ENCODE measurements at places on chromosomes 11 and 22.
A peak's percentile ranks its signal among the peaks of the same experiment; 100 is the strongest.

- DNase-seq = no peak
These were observed 5.8 kb downstream of the CD44 start for GRCh38 chr11:35144806-35145205.

DNA sequence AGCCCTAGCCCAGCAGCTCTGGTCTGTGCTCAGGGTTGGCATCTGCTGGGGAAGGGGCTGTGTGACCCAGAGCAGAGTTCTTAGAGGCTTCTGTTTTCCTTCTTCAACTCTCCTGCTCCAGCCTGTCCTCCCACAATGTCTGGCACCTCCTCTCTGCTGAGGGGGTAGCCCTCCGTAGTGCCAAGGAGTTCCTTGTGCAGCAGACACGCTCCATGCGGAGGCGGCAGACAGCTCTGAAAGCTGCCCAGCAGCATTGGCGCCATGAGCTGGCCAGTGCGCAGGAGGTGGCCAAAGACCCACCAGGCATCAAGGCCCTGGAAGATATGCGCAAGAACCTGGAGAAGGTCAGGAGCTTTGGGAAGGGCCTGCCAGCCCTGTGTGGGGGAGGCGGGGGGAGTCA, 69.3 kb downstream of the CEP164 start:
- DNase-seq = no peak

GRCh38 chr11:114326151-114326550, 30.0 kb downstream of the NNMT start:
- DNase-seq = no peak

- no peak for DNase-seq
These were observed 33.4 kb downstream of the PLA2G6 start for GRCh38 chr22:38148245-38148644.

DNA sequence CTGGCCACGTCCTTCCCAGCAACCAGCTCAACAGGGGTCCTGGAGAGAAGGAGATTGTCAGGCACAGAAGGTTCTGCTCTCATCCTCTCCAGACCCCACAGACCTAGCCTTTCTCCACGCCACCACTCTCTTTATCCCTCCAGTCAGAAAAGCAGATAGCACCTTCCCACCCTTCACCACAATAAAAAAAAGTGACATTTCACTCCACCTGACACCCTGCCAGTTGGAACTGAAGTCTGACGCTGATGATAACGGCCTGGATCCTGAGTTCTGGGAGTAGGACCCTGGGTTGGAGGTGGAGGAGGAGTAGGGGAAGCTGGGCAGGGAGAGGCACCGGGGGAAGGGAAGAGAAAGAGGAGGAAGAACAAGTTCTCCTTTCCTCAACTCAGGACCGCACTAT, 127.5 kb upstream of the ANO1 start:
- no peak for DNase-seq

DNA sequence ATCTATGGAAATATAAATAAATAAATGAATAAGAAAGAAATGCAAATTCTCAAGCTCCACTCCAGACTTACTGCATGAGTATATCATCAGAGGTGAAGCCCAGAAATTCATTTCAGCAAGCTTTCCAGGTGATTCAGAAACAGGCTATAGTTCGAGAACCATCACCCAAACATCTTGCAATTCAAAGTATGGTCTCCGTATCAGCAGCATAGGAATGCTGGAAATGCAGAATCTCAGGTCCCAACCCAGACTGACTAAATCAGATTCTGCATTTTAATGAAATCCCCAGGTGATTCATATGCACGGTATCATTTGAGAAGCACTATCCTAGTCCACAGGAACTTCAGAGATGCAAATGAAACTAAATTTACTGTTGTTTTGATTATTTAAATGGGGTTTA, 95.3 kb downstream of the SERGEF start:
- DNase-seq = no peak

GRCh38 chr22:48079505-48080290, 1317.2 kb downstream of the TBC1D22A start:
- no peak for DNase-seq

DNA sequence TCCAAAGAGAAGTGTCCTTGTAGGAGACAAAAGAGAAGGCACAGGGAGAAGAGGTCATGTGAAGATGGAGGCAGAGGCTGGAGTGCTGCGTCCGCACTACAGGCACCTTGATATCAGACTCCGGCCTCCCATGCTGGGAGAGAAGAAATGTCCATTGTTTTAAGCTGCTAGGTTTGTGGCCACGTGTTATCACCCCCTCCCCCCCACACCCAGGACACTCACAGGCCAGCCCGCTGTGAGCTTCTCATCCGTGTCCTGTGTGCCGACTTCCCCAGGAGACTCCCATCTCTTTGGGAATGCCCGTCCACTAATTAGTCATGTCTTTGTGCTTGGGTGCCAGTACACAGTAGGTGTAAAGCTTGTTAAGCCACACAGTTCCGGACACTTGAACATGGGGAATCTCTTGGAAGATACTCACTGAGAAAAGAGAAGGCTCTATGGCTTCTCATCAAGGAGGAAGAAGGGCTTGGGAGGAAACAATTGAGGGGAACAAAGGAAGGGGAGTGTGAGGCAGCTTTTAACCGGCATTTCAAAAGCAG, 1234.7 kb downstream of the TBC1D22A start:
- no peak for DNase-seq

DNA sequence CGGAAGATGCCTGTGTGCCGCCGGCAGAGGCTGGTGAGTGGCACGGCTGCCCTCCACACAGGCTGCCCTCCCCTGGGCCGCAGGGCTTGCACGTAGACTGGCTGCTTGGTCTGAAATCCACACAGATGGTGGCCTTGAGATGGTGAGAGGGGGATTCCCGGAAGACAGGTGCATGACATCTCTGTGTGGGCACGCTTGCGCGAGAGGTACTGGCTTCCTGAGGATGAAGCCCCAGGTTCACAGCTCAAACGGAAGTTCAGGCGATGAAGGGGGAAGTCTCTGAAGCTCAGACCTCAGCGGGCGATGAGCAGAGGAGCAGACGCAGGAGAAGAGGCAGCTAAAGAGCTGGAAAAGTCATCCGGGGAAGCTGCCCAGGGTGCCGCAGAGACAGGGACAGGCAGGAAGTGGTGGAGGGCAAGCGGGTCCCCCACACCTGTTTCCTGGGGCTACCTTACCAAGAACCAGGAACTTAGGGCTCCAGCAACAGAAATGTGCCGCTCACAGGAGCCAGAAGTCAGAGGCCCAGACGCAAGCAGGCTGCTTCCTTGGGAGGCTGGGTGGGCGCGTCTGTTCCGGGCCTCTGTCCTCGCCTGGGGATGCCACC, 7.2 kb downstream of the CRELD2 start:
- DNase-seq = peak; percentile 67

DNA sequence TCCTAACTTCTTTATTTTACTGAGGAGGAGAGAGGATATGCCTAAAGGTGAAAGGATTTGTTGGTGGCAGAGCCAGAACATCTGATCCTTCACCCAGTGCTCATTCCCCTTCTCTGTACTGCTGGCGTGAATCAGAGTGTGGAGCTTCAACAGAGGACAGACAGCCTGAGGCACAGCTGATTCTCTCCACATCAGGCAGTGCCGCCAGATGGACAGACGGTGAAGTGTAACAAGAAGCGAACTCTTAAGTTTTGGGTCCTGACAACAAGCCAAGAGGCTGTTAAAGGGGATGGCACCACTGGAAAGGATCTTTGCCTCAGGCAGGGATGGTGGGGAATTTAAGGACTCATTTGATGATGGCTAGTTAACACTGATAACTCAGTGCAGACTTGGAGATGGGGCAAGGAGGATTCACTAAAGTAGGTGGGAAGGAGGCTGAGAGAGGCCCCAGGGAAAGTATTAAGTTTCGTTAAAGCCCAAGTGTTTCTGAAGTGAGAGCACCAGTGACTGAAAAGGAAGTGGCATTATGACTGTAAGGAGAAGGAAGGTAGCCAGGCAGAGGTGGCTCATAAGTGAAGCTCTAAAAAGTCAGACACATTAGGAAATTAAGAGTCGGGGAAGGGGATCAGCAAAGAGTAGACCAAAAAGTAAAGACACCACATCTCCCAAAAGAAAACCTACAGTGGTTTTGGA, 81.3 kb downstream of the CLPB start:
- no peak for DNase-seq

DNA sequence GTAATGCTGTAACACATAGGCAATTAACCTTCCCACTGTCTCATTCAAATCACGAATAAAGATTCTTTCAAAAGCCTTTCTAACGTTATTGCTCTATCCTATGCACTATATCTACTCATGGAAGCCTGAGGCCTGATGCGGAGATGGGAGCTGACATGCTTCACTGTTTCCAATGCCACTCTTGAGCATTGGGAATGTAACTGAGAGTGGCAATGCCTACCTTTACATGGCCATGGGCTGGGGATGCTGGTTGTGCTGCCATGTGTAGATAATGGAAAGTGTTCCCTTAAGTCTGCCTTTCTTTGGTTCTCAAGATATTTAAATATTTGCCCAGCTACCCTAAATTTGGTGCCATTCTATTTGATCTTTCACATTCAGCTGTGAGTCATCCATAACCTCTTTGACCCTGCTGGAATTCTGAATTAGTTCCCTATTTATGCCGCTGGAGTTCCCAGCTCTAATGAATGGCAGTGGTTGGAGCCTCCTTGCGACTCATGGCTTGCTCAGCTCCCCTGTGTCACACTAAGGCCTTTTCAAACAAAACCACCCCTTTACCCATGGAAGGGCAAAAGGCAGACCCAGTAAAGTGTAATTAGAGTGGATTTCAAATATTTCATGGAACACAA, 21.4 kb upstream of the DKK3 start:
- DNase-seq = no peak

DNA sequence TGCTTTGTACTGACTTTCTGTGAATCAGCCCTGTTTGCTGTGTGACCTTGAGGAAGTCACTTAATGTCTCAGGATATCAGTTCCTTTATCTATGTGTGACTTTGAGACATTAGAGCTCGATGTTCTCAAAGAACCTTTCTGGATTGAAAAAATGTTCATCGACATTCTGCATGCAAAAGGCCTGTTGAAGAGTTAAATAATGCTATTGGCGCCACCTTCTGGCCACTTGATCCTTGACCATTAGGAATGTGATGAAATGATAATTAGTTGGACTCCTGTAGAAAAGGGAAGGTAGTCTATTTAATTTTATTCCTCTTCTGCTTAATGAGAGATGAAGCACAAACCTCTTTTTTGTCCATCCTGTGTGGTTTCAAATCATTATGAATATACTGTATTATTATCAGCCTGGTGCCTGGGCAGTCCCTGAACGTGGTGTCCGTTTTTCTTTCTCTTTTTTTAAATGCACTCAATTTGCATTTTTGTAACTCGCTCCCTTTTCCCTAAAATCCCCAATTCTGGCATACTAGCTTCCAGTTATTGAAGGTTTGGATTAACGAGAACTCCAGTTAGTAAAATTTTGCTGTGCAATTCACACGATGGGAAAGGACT, 20.7 kb downstream of the ELF5 start:
- DNase-seq = no peak

DNA sequence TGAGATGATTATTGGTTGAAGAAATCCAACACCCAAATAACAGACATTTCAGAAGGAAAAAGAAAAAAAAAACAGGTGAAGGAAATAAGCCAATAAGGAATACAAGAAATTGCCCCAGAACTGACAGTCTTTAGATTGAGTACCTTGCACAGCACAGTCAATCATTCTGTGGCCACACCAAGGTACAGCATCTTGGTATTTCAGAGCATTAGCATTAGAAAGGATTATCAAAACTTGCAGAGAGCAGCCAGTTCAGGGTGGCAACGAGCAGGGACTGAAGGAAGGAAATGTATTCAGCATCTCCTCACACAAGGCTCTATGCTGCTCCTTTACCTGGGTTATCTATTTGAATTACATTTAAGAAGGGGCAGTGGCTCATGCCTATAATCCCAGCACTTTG, 2.1 kb downstream of the ADA2 start:
- no peak for DNase-seq

DNA sequence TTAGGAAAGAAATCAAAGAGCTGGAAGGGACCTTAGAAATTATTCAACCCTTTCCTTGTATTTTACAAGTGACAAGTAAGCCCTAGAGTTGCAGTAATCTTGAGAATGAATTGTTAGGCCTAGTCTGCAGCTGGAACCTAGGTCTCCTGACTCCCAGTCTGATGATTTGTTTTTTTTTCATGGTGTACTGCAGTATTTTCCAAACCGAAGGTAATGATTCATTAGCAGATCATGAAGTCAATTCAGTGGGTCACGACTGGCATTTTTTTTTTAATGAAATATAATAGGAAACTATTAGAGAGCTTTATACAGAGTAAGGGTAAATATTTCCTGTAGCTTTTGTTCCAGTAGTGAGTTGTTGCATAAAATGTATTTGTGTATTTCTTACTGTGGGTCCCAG, 42.8 kb downstream of the EXT2 start:
- no peak for DNase-seq

DNA sequence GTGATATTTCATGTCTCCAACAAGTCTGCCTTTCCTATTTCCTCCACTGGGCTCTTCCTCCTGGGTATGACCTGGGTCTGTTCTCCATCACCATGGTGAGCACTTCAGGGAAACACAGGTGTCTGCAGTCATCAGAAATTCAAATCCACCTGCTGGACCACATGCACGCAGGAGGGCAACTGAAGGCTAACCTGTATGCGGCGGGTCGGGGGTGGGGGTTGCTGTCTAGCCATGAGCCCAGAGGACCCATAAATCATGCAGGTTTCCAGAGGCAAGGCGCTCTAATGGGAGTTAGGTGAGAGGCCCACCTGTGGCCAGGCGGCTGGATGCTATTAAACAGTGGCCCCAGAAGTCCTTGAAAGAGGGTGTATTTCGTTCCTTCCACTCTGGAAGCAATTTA, 11.1 kb upstream of the PAMR1 start:
- no peak for DNase-seq

DNA sequence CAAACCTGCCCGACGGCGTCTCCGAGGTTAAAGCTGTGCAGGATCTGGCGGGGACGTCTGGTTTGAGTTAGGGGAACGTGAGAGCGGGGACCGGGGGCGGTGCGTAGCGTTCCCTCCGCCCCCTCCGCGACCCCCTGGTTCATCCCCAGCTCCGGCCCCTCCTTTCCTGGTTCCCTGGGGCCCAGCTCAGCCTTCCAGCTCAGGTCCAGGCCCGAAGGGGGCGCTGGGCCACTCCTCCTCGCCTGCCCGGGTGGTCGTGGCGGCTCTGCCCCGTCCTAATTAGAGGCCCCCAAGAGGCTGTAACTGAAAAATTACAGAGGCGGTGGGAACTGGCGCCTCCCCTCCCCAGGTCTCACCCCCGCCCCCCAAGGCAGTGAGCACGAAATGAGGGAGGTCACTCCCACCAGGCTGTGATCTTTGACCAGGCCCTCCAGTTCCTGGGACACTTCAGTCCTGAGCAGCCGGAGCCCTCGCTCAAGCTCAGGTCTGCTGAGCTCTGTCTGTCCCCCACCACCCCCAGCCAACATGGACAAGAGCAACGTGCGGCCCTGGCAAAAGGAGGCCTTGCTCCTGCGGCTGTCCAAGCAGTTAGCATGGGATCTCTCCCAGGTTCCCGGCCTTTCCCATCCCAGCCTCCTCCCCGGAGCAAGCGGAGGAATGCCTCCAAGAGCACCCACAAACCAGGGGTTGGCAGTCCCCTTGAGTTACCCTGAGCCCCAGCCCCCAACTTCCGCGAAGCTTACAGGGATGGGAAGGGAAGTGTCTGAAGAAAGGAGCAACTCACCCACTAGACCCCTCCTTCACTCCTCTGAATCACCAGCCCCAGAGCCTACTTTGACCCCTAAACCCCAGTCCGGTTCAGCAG, 3.3 kb downstream of the CD248 start:
- no peak for DNase-seq

- no peak for DNase-seq
These were observed 3.8 kb upstream of the MARK2 start for GRCh38 chr11:63835158-63835545.

- no peak for DNase-seq
These were observed 674.4 kb downstream of the CNTN5 start for GRCh38 chr11:99695106-99695505.
